ENCODE measurements at places on chromosomes 16 and 17.

DNA sequence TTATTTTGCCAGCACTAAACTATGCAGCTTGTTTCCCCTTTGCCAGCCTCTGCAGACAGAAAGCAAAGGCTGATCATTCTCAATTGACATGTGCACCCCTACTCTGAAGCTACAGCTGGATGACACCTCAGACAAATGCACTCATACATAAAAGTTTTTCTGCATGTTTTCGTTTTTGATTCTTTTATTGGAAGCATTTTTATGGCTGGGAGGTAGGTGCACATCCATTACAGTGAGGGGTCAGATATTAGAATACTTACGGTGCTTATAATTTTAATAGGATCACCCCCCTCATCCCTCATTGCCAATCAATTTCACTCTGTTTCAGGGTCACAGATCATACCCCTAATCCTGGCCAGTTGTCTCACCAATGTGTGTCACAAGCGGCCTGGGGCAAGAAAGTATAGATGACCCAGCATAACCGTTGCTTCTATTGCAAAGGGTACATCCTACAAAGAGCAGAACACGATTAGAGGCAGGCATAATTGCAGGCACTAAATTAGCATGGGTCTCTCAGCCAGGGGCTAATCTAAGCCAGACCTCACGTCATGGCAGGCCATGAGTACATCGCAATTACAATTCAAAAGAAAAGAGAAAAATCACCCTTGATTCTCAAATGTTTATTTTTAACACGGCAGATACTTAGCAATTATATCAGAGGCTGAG is 89.5 kb upstream of the SOX9 start:
- no peak for DNase-seq

DNA sequence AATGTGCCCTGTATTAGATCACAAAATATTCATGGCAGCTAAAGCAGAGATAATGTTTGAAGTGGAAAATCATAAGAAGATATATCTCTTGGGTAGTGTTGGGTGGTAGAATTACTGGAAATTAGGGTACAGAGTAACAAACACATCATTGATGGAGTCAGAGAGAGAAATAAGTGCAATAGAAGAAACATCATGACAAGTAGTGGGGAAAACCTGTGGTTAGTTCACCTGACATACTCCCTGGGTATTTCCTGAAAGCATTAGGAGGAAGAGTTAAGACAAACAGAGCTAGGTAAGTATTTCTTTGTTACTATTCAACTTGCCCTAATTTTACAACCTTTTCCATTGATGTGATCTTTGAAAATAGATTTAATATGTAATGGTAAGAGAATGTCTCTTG is 691.9 kb upstream of the SOX9 start:
- no peak for DNase-seq

GRCh38 chr16:14205666-14206065 is 134.5 kb downstream of the MRTFB start:
- DNase-seq = no peak

DNA sequence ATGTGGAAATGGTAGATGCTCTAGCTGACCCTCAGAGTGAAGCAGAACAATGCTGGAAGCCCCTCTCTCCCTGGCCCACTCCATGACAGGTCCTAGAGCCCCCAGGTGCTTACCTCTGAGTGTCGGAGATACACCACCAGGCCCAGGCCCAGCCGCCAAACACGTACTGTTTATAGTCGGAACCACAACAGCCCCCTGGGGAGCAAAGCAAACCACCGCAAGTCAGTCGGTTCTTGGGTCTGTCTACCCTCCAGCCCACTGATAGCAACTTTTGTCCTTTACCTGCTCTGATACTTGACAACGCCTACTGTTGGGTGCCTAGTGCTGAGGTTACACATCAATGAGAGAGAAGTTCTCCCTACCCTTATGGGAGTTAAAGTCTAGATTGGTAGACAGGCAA is 8.7 kb downstream of the FLOT2 start:
- DNase-seq = no peak

DNA sequence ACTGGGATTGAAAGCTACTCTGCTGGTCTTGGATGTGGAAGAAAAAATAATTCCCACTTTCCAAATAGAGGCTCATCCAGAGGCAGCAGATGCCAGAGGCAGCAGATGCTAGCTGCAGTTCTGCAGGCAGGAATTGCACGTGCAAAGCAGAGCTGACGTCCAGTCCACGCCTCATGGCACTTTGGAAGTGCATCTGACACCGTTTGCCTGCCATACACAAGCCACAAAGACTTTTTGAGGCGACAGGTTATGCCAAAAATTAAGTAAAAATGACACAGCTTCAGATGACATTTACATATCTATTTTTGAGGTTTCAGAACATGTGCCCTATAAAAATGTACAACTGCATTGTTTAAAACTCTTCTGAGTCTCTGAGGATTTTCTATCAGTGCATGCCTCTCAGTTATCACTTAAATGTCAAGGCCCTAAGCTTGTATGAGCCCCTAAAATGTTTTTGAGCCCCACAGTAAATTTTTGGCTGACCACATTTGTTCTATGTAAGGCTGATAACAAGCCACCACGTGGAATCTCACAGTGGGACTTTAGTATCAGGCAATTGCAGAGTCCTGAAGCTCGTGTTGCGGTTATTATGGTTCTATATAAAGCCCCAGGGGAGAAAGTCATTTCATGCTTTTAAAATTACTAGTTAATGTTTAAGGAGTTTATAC is 239.2 kb downstream of the PRKCA start:
- no peak for DNase-seq

- DNase-seq = peak; percentile 2
Measured at GRCh38 chr16:83137326-83137781, 510.6 kb downstream of the CDH13 start.

GRCh38 chr17:50507871-50508572 is at the start of gene MYCBPAP:
Gene MYCBPAP (plus strand): TSS chr17:50508439. CDS start chr17:50508675, 236 bp downstream.
- DNase-seq = peak; percentile 83

- peak; percentile 63 for DNase-seq
Measured at GRCh38 chr17:47717261-47717697, 15.8 kb upstream of the TBX21 start.

- DNase-seq = no peak
Measured at GRCh38 chr16:12685806-12686205, 117.9 kb downstream of the CPPED1 start.

DNA sequence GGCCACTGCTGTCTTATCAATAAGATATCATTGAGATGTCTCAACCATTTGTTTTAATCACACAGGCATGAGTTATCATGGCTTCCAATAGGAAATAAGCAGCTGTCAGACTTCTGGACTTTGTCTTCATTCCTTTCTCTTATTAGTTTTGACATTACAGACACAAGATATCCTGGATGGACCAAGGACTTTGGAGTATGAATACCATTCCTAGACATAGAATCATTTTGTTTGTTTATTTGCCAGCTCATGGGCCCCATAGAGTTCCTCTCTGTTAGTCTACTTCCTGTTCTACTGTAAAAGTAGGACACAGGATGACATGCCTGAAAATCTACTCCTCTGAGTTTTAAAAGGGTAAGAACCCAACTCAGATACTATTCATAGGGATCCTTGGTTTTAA is 77.7 kb upstream of the KCNJ16 start:
- no peak for DNase-seq

GRCh38 chr17:37828651-37829124 is 83.8 kb upstream of the HNF1B start:
- DNase-seq = no peak

All from activated naive CD8-positive, alpha-beta T cell treated with anti-CD3 and anti-CD28 coated beads for 36 hours (primary cell).